ENCODE measurements at places on chromosomes 11 and 22.

DNA sequence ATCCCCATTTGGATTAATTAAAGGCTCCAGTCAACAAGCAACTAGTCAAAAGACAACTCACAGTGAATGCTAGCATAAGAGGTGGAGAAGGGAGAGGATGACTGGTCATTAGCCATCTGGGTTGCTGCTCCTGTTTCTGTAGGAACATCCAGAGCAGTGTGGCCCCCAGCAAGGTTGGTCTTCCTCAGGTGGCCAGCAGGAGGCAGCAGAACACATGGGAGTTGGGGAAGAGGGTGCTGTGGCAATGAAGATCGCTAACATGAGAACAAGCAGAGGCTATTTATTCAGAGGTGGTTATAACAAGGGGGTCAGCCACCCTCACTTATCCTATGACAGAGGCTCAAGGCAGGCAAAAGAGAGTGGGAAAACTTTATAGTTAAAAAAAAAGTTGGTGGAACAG is 21.3 kb downstream of the IZUMO1R start:
- no peak for DNase-seq

- DNase-seq, result no peak
These were observed 775.6 kb downstream of the BRD1 start for GRCh38 chr22:49052023-49052538.

GRCh38 chr11:107014871-107015270 is 3.4 kb downstream of the GUCY1A2 start:
- DNase-seq, result no peak

DNA sequence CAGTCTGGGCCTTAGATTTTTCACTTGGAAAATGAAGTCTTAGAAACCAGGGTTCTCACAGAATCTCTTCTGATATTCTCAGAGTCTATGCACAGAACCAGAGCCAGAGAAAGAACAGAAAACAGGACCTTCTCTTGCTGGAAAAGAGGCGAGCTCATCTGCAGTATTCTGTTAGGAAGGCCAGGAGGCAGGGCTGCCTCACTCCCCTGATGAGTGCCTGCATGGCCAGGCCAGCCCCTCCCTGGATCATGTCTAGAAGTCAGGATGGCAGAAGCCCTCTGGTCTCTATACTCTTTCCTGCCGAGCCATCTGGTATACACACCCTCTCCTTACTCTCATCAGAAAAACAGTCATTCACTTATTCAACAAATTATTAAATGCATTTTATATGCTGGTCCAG is 723 bp downstream of the OR51M1 start:
- no peak for DNase-seq

GRCh38 chr11:115751243-115752015 is 247.2 kb upstream of the CADM1 start:
- no peak for DNase-seq

- DNase-seq, result no peak
These were observed 3.8 kb downstream of the OR10S1 start for GRCh38 chr11:123973816-123974215.

DNA sequence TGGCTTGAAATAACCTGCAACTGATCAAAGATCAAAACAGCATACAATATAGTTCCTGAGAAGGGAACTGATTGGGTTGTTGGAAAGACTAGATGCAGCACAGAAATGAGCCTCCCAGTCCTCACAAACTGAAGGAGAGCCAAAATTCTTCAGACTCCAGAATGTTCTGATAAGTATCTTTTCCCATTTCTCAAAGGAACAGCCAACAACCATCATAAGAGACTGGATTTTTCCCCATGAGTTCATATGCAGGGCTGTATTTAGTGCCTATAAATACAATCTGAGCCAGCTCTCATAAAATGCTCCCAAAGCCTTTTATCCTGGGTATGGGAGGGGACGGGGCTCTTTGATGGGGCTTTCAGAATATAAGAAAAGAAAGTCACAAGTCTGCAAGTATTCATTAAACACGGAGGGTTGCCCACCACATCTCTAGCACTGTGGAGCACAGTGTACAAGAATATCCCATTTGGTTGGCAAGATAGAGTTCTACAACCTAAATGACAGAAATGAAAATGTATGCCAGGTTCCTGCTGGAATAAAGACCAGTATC is 50.7 kb upstream of the LYVE1 start:
- no peak for DNase-seq

DNA sequence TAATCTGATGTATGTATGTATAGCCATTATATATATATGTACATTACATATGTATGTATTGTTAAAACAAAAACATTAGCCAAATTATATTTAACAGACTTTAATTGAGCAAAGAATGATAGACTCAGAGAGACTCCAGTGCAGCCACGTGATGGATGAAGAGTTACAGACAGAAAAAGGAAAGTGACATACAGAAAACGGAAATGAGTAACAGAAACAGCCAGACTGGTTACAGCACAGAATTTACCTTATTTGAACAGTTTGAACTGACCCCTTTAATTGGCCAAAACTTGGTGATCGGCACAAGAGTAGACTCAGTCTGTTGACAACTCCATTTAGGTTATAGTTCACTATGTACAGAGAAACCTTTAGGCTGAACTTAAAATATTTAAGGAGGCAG is 35.0 kb downstream of the CHORDC1 start:
- no peak for DNase-seq

GRCh38 chr22:26385164-26385563 is 43.9 kb upstream of the ASPHD2 start:
- no peak for DNase-seq

DNA sequence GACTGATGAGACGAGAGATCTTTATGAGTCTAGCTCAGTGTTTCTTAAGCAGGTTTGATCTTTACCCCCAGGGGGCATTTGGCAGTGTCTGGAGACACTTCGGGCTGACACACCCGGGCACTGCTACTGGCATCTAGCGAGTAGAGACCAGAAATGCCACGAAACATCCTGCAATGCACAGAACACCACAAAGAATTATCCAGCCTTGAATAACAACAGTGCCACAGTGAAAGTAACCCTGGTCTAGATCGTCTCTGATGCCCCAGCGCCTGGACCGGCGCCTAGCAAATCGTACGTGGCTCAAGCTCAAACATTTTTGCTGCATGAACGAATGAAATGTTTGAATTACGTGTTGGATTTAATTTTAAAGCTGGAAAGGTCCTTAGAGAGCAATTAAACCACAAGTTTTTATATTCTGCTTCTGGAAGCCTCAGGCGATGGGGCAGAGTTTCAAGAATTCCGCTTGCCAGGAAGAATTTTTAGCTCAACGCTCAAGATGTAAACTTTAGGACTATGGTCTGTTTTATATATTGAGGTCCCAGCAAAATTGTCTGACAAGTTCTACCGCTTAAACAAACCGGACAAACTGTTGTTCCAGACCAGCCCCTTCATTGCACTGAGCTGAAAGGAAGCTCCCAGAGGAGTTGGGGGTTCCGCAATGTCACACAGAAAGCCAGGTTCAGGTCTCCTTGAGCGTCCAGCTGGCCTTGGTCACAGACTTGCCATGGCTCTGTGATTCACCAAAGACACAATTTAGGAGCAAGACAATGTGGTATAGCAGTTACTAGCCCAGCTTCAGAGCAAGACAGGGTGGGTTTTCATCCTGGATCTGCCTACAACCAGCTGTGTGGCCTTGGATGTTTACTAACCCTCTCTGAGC is 44.2 kb upstream of the SMTN start:
- no peak for DNase-seq

- no peak for DNase-seq
These were observed 243.5 kb downstream of the ETS1 start for GRCh38 chr11:128343870-128344269.

GRCh38 chr22:31096657-31097279 is 10.6 kb downstream of the SELENOM start:
- DNase-seq, result no peak

DNA sequence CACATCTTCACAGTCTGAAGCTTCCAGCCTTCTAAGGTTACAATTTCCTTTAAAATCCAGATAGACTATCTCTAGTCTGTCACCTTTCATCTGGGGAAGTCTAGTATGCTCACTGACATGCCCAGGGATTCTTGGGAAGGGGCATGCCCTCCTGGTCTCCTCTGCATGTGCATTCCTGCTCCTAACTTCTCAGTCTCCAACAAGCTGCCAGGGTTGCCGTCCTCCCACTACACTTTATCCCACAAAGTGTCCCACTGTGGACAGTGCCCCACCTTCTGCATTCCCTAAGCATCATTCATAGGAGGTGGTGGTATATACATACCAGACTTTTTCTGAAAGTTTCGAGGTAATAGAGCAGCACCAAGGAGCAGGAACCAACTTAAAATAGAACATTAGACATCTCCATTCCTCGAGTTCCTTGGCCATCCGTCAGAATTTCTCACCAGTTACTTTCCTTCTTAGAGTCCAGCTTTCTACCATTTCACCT is 28.7 kb downstream of the EIF3F start:
- DNase-seq, result peak; percentile 57

DNA sequence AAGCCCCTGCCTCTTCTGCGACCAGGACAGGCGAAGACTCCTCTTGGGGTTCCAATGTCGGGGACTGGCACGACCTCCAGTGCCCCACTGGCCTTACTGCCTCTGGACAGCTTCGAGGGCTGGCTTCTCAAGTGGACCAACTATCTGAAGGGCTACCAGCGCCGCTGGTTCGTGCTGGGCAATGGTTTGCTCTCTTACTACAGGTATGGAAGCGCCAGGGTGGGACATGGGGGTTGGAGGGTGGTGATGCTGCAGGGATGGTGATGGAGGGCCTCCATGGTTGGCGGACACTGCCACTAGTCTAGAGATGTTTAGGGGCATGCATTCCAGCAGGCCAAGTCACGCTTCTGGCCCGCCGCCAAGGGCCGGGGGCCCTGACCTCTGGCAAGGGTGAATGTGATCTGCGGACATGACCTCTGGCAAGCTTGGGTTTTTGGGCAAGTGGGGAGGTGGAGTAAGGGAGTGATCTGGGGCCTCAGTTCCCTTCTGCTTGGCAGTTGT is 727 bp downstream of the OSBP2 start:
- DNase-seq, result no peak

GRCh38 chr11:112612250-112612849 is 348.9 kb upstream of the NCAM1 start:
- DNase-seq, result no peak

DNA sequence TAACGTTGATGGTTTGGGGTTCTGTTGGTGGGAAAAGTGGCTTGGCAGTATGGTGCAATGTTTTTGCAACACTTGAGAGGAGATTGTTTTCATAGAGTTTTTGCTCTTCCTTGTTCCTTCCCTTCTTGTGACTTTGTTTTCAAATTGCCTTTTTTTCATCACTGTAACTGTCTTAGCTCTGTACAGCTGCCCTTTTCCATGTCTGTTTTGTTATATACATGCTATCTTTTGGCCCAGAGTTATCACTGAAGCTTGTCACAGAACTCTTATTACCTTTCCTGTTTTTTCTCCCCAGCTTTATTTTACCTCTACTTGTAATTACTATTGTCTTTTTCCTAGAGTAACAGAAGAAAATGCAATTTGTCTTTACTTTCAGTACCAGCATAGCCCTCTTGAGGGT is 154.1 kb downstream of the DDX10 start:
- DNase-seq, result no peak

DNA sequence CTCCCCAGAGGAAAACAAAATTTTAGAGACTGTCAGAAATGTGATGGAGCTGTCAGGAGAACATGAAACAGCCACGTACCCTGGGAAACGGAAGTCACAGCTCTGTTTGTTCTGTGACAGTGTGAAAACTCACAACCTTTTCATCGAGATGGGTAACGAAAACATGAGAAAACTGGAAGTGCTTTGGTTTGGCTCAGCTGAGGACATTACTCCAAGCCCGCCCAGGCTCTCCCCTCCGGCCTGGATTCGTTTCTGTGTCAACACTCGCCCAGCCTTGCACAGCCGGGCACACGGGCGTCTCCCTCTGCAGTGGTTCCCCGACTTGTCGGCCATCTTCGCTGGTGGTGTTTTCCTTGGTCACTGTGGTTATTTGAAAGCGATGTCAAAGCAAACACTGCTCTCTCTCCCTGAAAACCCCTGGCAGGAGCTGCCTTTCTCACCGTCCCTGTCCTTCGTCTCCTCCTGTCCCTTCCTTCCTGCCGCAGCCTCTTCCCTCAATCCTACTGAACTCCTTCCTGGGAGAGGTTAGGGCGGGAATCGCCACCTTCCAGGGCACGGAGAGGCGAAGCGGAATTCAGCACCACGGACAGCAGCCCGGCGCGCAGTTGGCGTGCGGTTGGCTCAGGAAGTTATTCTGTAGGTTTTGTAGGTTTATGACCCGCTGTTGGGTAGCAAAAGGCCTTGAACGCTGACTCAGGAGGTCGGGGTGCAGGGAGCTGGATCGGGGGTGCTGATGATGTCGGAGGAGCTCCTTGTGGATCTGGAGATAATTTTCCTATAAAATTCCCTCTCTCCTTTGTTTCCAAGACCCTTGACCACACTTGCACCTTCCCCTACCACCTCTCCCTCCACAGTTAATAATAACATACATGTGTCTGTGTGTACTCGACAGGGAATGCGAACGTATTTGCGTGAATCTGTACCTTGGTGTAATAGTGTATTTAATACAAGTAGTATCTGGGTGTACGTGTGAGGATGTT is 13.1 kb upstream of the RPS19BP1 start:
- DNase-seq, result no peak

DNA sequence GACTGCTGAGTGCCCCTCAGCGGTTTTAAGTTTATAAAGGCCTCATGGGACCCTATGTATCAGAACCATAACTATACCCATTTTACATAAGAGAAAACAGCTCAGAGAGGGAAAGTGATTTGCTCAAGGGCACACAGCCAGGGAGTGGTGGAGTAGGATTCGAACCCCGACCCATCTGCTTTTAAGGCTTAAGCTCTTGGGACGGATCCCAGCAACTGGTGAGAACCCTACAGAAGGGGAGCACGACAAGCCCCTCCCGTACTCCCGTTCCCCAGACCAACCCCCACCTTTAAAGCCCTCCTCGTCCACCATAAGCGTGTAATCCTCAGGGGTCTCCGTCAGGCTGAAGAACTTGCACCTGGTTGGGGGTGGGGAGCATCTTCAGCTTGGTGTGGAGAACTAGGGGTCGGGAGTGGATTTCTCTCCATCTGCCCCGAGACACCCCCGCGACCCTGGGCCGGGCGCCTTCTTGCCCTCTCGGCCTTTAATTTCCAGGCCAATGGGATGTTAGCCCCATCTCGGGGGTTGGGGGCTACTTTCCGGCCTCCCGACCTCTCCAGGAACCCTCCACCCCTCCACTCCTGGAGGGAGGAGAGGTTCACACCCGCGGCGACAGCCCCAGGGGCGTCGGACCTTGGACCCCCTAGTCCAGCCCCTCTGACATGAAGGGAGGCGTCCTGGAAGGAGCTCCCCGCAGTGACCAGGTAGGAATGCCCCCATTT is 725 bp downstream of the CASTOR1 start:
- DNase-seq, result no peak

GRCh38 chr22:38601221-38601764 is 31.3 kb upstream of the DMC1 start:
- DNase-seq, result no peak

DNA sequence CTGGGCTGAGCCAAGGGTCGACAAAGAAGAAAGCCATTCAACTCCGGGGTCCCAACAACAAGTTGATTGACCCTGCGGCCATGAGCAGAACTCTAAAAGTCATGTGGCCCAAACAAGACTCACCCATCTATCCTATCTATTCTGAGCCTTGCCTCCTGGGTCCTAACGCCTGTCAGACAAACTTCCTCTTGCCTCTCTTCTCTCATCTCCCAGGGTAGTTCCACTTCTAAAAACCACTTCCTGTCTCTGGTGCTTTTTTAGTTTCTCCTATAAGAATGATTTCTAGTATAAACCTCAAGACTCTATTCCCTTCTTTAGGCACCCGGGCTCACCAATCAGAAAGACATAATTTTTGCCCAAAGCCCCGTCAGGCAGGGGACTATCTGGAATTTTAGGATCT is 530.2 kb downstream of the DLG2 start:
- DNase-seq, result no peak
